Vagina (tissue), 2 donors: ENCODE measurements at places on chromosomes 5 and 9.

- DNase-seq, result no peak
Measured at GRCh38 chr5:170722316-170722715, 61.2 kb upstream of the GABRP start.

DNA sequence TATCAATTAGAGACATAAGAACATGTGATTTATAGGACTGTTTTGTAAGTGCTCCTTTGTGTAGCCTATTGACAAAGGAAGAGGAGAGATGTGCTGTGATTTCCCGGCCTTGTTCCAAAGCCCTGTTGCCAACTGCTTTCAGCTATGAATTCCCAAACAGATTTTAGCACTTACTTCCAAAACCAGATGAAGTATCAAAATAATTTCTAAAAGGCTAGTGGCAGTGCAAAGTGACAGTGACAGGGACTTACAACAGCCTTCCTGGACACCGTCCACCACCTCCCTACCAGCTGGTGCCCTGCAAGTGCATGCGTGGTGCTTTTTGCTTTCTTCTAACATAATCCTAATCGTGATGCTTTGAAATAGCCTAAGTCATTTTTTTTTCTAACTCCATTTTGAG lies 254.1 kb upstream of the ACTBL2 start:
- no peak for DNase-seq

- DNase-seq, result no peak
Measured at GRCh38 chr9:76882686-76883085, 23.2 kb downstream of the PRUNE2 start.

GRCh38 chr9:34254141-34254913 lies 74.7 kb downstream of the KIF24 start:
- no peak for DNase-seq

DNA sequence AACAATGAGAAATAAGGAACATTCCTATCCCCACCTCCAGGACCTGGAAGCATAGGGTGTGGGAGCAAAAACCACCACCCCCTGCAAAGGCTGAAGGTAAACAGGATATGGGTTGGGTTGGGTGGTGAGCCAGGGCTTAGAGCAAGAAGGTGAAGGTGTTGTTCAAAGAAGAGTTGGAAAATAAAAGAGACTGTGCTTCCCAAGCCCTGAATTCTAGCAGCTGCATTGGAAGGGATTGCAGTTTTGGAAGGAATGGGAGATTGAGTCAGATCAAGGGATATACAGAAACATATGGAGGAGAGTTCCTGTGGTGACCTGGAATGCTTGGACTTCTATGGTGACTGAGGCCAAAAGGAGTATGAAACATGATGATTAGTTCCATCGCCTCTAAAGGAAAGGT lies 24.7 kb upstream of the MTAP start:
- DNase-seq, result no peak

DNA sequence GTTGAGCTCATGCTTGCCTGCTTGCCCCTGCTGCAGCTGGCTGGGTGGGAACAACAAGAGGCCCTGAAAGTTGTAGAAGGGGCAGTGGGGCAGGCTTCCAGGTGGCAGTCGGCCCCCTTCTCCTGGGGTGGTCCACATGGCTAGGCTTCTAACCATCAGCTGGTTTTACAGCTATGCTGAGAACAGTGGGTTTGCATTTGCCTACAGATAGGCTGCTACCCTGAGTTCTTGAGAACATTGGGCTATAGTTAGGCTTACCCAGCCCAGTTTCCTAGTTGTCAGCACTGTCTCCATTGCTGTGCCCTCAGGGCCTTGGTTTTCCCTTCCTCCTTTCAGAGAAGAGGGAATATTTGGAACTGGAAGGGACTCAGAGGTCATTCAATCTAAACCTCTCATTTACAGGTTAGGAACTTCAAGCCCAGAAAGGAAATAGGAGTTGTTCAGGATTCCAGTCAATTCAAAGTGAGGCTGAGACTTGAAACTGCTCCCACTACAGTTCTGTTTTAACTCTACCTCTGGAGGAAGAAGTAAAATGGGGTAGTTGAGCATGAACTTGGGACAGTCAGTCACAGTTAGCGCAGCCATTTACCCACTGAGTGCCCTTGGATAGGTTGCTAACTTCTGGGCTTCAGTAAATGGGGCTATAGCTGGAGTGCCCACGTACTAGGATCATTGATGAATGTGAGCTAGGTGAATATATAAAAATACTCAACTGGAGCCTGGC lies 11.5 kb downstream of the LARP1 start:
- no peak for DNase-seq

- DNase-seq, result no peak
Measured at GRCh38 chr5:54905942-54906537, 79.4 kb downstream of the ESM1 start.

DNA sequence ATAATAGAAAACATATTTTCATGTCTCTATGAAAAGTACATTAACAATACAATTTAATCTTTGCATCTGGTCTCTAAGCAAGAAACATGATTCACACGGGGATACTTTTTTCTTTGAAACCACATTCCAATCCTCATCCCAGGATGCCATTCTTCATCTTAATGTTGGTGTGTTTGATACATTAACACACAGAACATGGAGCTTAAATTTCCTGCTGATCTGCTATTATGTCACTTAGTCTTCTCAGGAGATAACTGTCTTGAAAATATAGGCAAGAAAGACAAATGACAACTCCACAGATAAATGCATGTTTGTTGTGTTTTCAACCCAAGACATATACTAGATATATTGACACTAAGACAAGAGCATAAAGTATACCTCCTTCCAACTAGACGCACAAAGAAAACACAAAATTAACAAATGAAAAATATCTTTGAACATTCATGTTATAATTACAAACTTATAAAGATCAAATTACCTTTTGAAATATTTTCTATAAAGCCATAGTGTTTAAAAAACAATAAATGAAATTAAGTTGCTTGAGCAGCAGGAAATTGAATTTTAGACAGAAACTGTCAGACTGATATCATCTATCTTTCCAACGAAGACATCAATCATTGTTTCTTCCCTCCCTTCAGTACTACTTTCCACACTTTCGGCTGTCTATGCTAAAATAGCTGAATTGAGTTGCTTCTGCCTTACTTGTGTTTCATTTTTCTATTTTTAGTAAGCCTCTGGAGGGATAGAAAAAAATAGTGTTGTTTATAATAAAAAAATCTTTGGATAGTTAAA lies 1676.7 kb upstream of the CDH9 start:
- no peak for DNase-seq

DNA sequence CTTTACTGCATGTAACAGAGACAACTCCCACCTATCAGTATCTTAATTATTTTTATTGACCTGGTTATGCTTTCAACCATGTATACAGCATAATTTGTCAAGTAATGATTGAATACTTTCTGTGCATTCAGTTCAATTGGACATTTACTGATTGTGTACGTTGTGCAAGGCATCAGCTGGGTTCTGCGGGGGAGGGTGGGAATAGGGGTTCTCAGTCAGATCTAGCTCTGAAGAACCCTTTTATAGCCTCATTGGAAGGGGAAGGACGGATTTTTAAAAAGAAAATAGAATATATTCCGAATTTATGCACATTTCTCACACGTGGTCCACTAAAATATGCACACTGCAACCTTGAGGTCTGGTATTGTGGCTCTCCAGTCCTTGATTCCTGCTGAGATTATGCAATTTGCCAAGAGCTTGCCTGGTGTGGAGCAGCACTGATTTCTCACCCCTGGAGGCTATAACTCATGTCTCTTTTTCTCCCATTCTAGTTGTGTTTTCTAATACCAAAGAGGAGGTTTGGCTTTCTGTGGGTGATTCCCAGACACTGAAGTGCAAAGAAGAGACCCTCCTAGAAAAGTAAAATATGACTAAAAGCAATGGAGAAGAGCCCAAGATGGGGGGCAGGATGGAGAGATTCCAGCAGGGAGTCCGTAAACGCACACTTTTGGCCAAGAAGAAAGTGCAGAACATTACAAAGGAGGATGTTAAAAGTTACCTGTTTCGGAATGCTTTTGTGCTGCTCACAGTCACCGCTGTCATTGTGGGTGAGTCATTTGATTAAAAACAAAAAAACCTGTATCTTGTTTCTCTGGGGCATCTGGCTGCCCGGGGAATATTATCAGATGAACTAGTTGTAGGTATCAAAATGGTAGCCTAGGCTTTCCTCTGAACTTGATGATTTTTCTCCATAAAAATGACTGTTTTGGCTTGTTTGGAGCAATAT lies 1.7 kb downstream of the SLC1A3 start:
- DNase-seq, result no peak

DNA sequence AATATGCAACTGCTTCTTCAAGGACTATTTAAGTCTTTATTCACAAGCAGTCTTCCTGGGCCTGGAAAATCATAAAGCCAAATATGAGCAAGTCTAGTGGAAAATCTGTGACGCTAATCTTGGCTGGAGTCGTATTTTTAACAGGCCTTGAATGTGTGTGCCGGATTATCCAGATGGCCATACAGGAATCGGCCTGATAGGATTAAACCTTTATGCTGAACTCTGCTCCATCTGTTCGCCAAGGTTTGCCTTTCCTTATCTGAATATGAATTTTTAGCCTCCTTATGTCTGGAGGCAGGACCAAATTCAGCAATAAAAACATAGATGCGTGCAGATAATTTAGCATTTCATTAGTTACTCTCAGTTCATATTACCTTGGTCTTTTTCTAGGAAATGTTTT lies 294.5 kb downstream of the EBF1 start:
- DNase-seq, result no peak
